ENCODE measurements at places on chromosomes 1 and 21.

DNA sequence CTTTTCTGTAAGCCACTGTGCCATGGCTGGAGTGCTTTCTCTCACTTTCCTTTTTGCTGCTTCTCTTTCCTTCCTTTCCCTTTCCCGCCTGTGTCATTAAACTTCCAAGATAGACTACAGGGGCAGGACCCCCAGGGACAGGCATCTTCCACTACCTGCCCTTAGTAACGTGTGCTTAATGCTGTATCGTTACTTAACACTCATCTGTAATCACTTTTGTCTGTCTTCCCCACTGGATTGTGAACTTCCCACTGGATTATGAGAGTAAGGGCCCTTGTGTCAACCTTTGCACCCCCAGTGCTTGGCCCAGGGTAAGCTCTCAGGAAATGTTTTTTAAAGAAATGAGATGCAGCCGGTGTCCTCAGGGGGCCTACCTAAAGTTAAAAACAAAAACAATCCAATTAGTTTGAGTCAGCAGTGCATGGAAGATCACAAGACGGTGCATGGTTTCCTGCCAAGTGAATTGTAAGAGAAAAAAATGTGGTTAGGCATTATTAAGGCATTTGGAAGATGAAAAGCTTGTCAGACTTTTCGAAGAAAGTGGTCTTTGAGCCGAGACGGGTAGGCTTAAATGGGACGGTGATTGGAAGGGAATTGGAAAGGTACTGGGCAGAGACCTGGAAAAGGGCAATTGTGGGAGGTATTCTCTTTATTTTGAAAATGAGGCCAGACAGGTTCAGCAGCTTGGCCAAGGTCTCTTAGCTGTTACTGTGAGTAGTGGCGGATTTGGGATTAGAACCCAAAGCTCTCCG lies 958 bp downstream of the LYPLAL1 start:
- H3K36me3 ChIP-seq: peaks cover 7% of the 10 kb centered on the region
- H3K4me3 ChIP-seq: peak overlapping the region; percentile 93
- DNase-seq: peak; percentile 35

DNA sequence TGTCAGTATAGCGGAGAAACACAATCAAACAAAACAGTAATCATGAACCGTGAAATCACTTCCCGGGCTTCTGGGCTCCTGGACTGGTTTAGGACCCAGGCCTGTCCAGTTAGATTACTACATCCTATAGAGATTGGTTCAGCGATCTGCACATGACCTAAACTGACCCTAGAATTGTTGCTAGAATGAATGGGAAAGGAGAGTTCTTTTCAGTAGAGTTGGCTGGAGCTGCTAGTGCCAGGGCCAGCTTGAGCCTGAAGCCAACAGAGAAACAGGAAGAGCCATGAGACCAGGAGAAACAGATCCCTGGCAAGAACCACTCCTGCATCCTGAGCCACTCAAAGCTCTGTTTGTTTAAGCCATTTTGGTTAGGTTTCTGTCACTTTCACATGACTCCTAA lies 474.3 kb upstream of the C1orf87 start:
- no peak overlapping the region for H3K4me3 ChIP-seq
- DNase-seq: no peak
- no peaks in the 10 kb centered on the region for H3K27me3 ChIP-seq
- no peaks in the 10 kb centered on the region for H3K36me3 ChIP-seq
- no peaks in the 10 kb centered on the region for H3K4me1 ChIP-seq
- no peak overlapping the region for H3K27ac ChIP-seq

GRCh38 chr1:246786606-246787238 lies 62.5 kb downstream of the SCCPDH start:
- H3K27me3 ChIP-seq: no peaks in the 10 kb centered on the region
- peaks cover 8% of the 10 kb centered on the region for H3K4me1 ChIP-seq
- H3K4me3 ChIP-seq: no peak overlapping the region
- H3K27ac ChIP-seq: no peak overlapping the region
- DNase-seq: no peak

DNA sequence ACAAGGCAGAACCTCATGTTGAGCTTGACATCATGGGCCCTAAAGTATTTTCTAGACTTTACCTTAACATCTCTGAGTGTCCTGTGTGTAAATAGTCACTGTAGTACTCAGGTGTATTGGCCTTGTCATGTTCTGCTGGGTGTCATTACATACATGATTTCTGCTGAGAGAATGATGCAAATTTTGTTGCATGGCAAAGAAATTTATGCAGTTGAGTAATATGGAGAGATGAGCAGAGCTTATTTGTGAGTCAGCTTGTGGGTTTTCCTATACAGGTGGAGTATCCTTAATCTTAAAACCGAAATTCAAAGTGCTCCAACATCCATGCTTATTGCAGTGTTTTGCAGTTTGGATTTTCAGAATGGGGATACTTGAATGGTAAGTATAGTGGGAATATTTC lies 36.6 kb downstream of the RGL1 start:
- no peak overlapping the region for H3K27ac ChIP-seq
- H3K4me1 ChIP-seq: peaks cover 12% of the 10 kb centered on the region
- peak; percentile 9 for DNase-seq
- no peak overlapping the region for H3K4me3 ChIP-seq

DNA sequence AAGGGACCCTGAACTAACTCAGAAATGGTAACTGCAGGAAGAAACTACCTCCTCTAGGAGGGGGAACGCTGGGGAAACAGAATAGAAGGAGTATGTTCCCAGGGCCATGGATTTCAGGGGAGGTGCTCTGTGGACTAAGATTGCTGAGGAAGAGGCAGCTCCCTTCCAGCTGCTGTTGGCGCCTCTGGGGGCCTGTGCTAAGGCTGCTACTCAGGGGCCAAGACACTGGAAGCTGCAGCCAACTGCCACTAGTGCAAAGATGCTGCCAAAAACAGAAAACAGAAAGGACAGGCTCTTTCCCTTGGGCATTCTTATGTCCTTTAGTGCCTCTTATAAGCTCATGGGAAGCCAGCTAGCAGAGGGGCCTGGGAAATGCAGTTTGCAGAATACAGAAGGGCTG lies 58.0 kb upstream of the SGIP1 start:
- H3K4me3 ChIP-seq: no peak overlapping the region
- no peak overlapping the region for H3K27ac ChIP-seq
- peaks cover 20% of the 10 kb centered on the region for H3K27me3 ChIP-seq
- no peaks in the 10 kb centered on the region for H3K36me3 ChIP-seq
- H3K4me1 ChIP-seq: no peaks in the 10 kb centered on the region

DNA sequence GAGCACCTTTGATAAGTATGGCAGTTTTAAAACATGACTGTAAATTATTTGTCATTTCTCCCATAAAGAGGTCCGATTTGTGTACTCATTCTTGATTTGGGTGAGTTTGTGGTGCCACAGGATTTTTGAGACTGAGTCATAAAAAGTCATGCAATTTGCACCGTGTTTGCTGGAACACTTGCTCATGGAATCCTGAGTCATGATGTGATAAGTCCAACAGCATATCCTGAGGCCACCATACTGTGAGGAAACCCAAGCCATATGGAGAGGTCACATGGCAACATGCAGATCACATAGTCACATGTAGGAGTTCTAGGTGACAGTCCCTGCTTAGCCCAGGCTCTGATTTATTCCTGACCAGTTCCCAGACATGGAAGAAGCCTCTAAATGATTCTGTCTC lies 40.8 kb upstream of the PRRX1 start:
- H3K36me3 ChIP-seq: no peaks in the 10 kb centered on the region
- no peak for DNase-seq
- no peak overlapping the region for H3K4me3 ChIP-seq
- no peak overlapping the region for H3K27ac ChIP-seq
- H3K27me3 ChIP-seq: peaks cover 5% of the 10 kb centered on the region

GRCh38 chr1:104726917-104727316 lies 977.2 kb downstream of the AMY1C start:
- no peaks in the 10 kb centered on the region for H3K27me3 ChIP-seq
- DNase-seq: no peak
- H3K27ac ChIP-seq: no peak overlapping the region
- no peaks in the 10 kb centered on the region for H3K36me3 ChIP-seq

GRCh38 chr1:234521836-234522235 lies 42.9 kb upstream of the TARBP1 start:
- peaks cover 3% of the 10 kb centered on the region for H3K27me3 ChIP-seq
- H3K27ac ChIP-seq: no peak overlapping the region
- H3K36me3 ChIP-seq: no peaks in the 10 kb centered on the region

DNA sequence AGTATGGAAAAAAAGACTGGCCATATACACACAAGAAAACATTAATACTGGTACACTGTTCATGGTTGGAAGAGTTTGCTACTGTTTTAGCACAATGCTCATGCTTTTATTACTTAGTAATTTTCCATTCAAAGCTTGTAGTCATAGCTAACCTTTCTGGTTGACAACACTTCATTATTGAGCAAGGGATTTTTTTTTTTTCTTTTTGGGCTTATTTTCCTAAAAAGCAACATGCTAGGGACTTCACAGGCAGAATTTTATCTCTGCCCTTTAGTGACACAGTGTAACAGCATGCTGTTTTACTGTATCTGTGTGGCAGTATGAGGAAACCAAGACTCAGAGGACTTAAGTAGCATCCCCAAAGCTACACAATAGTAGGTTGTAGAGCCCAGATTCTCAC lies 58.5 kb downstream of the FGGY start:
- no peaks in the 10 kb centered on the region for H3K4me1 ChIP-seq
- DNase-seq: no peak
- H3K27ac ChIP-seq: no peak overlapping the region

DNA sequence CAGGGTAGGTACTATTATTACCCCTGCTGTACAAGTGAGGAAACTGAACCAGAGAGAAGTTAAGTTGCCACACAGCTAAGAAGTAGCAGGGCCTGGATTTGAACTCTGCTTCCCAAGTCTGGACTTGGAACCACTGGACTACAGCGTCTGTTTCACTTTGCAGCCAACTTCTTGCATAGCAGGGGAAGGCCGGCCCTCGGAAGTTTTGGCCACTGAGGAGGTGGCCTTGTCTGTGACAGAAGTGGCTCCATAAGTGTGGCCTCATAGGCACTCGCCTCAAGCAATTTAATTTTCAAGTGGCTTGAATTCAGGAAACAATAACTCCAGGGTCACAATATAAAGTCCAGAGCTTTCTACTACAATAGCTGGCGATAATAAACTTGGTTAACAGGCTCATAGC lies 41.4 kb downstream of the PLEKHA6 start:
- no peak for DNase-seq
- H3K4me1 ChIP-seq: no peaks in the 10 kb centered on the region
- no peaks in the 10 kb centered on the region for H3K36me3 ChIP-seq
- no peak overlapping the region for H3K4me3 ChIP-seq
- H3K27ac ChIP-seq: no peak overlapping the region

GRCh38 chr1:94327001-94327690 lies 89.8 kb upstream of the ARHGAP29 start:
- H3K27ac ChIP-seq: no peak overlapping the region
- H3K4me1 ChIP-seq: no peaks in the 10 kb centered on the region
- DNase-seq: no peak
- H3K36me3 ChIP-seq: no peaks in the 10 kb centered on the region
- peaks cover 5% of the 10 kb centered on the region for H3K27me3 ChIP-seq
- no peak overlapping the region for H3K4me3 ChIP-seq

DNA sequence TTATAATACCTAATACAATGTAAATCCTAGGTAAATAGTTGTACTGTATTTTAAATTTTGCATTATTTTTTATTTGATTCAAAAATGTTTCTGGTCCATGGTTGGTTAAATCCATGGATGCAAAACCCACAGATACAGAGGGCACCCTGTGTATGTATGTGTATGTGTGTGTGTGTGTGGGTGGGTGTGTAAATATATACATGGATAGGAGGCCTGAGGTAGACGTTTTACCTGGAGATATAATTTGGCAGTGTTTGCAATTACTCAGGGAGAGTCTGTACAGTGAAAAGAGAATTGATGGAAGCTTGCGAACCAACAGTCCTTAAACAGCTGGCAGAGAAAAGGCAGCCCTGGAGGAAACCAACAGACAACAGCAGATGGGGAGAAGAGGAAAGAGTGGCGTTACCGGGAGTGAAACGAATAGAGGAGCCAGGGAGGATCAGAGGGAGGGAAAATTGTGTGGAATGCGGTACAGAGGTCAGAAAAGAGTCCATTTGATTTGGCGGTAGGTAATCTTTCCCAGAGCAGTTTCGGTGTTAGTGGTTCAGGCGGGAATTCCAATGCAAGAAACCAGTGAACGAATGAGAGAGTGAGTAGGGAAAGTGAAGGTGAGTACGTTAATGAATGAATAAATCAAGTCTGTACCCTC lies 47.9 kb upstream of the NBL1 start:
- H3K4me3 ChIP-seq: peak overlapping the region; percentile 98
- DNase-seq: no peak
- peaks cover 50% of the 10 kb centered on the region for H3K4me1 ChIP-seq
- H3K36me3 ChIP-seq: peaks cover 2% of the 10 kb centered on the region
- H3K27me3 ChIP-seq: no peaks in the 10 kb centered on the region

DNA sequence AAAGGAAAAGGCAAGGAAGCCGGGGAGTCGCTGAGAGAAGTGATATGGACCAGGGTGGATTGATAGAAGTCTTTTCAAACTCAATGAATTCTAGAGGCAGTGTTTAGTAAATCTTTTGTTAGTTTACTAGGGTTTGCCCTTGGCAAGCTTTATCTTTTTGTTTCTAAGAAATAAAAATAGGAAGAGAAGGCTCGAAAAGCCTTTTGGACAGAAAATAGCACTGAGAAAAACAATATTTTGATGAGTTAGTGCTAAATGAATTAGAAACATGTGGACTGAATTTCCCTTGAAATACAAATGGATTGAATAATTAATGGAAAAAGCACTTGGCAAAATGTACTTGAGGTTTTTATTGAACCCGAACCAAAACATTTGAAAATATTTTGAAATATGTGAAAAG lies 121.8 kb upstream of the SPAG17 start:
- DNase-seq: no peak
- H3K4me1 ChIP-seq: no peaks in the 10 kb centered on the region
- peaks cover 2% of the 10 kb centered on the region for H3K27me3 ChIP-seq
- H3K27ac ChIP-seq: no peak overlapping the region

GRCh38 chr1:163823017-163823416 lies 501.3 kb downstream of the NUF2 start:
- H3K27me3 ChIP-seq: no peaks in the 10 kb centered on the region
- no peaks in the 10 kb centered on the region for H3K36me3 ChIP-seq
- H3K4me3 ChIP-seq: no peak overlapping the region
- no peak overlapping the region for H3K27ac ChIP-seq
- DNase-seq: no peak

- H3K27me3 ChIP-seq: no peaks in the 10 kb centered on the region
- no peak overlapping the region for H3K27ac ChIP-seq
- no peaks in the 10 kb centered on the region for H3K36me3 ChIP-seq
- peak; percentile 83 for DNase-seq
These were observed 160.8 kb downstream of the ZSCAN20 start for GRCh38 chr1:33633019-33633801.

DNA sequence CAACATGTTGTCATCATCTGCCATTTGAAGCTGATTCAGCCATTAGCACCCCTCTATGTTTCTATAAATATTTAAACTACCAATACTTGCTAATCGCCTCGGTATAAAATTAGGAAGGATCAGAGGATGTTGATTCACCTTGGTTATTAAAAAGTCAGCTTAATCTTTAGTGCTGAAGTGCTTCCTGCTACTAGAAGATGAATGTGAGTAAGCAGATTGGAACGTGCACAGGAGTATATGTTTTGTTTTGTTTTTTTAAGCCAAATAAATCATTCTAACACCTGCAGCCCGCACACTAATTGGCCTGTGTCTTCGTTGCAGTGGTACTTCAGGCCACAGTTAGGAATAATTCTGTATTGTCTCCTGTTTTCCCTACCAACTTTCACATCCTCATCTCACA lies 485.7 kb downstream of the AJAP1 start:
- H3K27ac ChIP-seq: no peak overlapping the region
- no peak overlapping the region for H3K4me3 ChIP-seq
- no peaks in the 10 kb centered on the region for H3K27me3 ChIP-seq

- H3K36me3 ChIP-seq: no peaks in the 10 kb centered on the region
- no peak overlapping the region for H3K27ac ChIP-seq
- H3K27me3 ChIP-seq: no peaks in the 10 kb centered on the region
- H3K4me1 ChIP-seq: no peaks in the 10 kb centered on the region
These were observed 66.9 kb downstream of the TRABD2B start for GRCh38 chr1:47930210-47930840.

GRCh38 chr1:33502726-33503125 lies 30.3 kb downstream of the ZSCAN20 start:
- H3K36me3 ChIP-seq: no peaks in the 10 kb centered on the region
- H3K27ac ChIP-seq: no peak overlapping the region
- no peaks in the 10 kb centered on the region for H3K4me1 ChIP-seq
- no peak overlapping the region for H3K4me3 ChIP-seq

All from CD4-positive, CD25-positive, alpha-beta regulatory T cell (primary cell).